Stimulated activated effector memory CD8-positive, alpha-beta T cell treated with anti-CD3 and anti-CD28 coated beads, Interleukin-12 subunit alpha, Interleukin-12 subunit beta, amount 100 ng/mL, for 72 hours (primary cell): ENCODE measurements at places on chromosomes 1 and 21.
A peak's percentile ranks its signal among the peaks of the same experiment; 100 is the strongest.

DNA sequence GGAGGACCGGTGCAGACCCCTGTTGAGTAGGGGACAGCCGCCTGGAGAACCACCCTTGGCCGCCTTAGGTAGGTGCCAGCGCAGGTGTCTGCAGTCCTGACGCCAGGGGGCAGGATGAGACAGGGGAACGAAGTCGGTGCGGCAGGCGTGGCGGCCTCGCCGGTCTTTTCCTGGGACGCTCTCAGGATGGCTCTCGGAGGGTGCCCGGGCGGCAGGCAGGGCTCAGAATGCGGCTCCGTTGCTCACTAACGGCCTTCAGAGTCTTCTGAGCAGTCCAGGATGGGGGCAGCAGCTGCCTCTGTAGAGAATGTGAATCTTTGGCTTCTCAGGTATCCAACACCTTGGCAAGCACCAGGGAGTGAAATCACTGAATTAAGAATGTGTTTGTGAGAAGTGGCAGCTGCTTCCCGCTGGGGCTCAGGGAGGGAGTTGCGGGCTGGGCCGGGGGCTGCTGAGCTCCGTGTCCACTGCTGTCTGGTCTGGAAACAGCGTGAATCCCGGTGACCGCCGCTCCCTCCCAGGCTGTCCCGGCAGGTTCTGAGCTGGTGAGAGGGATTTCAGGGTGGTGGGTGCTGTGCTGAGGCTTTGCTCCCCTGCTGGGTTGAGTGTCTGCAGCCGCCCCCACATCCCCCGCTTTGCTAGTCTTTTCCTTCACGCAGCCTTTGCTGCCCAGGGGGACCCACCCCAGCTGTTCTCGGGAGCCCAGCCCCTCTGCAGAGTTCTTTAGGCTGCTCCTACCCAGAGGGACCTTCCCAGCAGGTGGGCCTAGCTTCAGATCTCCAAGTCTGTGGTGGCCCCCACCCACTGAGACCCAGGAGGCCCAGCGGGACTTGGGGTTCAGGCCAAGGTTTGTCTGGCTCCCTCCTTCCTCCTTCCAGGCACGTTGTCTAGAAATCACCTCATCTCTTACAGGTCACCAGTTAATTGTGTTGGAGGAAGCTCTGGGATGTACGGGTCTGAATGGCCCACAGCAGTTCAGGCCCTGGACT, 11.1 kb upstream of the C1orf174 start:
- DNase-seq = peak; percentile 57

- DNase-seq = no peak
These were observed 67.0 kb upstream of the PDE9A start for GRCh38 chr21:42586406-42586805.

DNA sequence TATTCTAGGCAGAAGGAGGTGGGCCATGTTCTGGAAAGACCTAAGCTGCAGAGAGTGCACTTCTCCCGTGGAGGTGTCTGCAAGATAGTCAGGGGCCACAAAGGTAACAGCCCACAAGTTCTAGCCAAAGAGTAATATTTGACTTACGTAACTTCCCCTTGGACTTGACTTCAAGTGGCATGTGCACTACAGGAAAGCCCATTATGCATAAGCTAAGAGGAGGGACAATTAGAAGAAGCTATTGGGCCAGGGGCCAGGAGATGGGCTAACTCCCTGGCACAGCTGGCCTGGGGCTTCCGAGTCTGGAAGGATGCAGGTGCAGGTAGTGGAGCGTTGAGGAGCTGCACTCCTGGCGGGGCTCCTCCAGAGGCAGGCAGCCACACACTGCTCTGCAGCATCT, 58.3 kb downstream of the ERG start:
- DNase-seq = no peak

DNA sequence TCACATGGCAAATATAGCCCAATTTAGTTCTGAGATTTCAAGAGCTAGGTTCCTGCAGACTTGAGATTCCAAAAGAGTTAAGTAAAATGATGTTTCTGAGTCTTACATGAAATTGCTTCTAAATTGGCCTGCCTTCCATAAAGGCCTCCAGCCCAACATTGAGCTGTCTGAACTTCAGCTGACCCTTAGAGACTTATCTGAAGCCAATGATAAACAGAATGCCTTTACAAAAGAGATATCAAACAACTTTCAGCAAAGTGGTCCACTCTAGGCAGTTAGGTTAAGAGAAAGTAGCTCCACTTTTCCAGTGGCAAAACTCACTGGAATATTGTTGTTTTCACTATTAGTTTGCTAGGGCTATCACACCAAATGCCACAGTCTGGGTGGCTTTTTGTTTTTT, 6.3 kb upstream of the RC3H1 start:
- DNase-seq = no peak

DNA sequence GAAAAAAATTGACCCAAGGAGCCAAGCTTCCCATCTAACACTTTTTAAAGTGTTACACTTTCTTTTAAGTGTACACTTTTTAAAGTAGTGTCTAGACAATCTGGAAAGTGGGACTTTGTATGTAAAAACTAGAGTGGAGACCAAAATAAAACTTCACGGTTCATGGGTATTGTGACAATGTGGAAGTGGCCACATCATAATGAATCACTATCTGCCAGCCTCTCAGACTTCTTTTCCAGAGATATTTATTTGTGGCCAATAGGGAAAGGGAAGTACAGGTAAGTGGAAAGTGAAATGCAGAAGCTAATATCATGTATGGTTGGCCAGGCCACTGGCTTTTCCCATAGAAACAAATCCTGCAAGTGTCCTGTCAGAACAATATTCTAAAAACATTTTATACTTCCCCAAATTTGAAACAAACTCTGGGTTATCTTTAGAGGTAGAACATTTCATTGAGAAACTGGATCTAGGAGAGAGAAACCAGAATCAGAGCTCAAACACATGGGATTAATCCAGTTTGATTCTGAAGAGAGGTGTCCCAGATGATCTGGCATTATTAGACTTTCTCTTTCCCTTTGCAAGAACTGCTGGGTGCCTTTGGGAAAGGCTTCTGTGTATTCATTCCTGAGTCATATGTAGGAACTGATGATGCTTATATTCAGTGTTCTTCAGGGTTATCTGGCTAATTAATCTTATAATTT, 2.0 kb downstream of the TNFSF18 start:
- no peak for DNase-seq

DNA sequence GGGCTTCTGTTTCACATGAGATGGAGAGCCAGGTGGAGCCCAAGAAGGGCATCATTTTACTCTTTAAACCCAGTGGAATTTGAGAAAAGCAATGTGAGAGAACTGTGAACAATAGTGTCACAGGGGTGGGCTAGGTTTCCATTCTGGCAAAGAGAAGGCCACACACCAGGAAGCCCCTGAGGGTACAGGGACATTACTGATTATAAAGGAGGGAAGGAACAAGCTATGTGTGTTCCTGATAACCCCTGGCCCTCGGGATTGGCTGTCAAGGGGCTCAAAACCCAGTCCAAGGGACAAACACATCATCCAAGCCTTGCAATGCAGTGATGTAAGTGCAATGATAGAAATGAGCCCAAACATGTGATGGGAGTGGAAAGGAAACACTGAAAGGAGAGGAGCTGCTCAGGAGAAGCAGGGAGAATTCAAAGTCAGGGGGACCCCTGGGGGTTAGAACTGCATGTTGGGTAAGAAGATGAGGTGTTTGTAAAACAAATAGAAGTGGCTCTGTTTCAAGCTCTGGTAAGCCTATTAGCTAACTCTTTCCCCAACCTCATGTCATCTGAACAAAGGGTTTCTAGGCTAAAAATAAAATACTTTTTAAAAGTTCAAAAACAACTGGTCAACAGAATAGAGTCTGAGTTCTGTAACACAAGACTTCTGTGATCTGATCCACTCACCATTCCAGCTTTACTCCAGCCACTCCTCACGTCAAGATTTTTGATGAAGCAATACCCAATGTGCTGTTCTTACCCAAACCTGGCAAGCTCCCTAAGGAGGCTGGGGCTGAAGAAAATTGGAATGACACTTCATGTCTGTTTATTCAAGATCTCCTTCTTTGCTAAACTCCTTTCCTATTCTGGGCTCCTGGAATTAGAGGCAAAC, 51.1 kb upstream of the IL12RB2 start:
- DNase-seq = no peak

DNA sequence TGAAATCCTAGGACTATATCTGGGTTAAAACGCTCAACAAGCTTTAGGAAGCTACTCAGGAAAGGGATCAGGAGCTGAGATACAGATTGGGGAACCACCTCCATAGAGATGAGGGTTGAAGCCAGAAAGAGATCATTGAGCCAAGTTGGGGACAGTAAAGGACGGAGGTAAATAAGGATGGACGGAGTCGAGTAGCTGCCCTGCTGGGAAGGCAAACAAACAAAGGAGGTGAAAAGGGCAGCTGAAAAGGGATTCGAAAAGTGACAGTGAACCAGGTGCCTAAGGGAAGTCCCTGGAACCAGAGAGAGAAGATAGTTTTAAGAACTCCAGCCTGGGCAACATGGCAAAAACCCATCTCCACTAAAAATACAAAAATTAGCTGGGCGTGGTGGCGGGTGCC, 6.3 kb upstream of the CAMSAP2 start:
- DNase-seq = no peak

DNA sequence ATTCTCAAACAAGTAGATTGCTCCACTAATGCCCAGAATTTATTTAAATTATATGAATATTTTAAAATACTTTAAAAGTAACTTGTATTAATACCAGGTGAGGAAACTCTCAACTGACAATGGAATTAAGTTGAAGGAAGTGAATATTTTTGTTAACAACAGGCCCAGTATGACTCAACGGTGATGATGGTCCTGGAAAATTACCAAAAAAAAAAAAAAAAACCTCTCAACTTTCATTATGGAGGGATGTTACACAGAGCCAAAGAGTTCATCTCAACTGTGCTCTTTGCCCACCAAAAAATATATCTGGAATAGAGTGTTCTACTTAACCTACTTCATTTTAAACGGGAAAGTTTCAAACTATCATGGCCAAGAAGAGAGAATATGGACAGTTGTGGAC, 28.3 kb downstream of the CFH start:
- DNase-seq = no peak
